ENCODE measurements at places on chromosomes 2 and 18.

DNA sequence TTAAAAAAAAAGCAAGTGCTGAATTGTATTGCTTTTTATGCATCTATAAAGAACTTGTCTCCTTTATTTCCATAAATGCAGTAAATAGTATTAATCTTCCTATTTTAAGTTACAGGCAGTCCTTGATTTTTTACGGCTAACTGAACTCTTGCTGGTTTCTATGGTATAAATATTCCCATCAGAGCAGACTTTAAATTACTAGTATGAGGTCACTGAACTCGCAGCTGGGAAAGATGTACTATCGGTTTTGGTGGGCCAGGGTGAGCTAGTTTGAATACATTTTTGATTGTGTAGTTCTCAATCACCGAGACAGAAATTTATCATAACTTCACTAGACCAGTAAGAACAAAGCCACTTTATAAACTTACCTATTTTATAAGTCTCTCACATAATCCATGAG, 20.9 kb upstream of the KDSR start:
- no peak for DNase-seq

DNA sequence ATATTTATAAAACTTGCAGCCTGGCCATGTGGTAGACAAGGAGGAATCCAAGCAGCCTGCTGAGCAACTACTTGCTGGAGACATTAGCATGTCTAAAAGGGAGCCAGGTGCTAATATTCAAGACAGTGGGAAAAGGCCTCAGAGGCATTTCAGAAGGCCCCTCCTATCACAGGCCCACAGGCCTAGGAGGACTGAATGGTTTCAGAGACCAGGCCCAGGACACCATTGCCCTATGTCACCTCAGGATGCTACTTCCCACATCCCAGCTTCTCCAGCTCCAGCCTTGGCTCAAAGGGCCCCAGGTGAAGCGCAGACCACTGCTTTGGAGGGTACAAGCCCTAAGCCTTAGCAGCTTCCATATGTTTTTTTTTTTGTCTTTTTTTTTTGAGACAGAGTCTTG, 39.0 kb downstream of the TPRKB start:
- no peak for DNase-seq

DNA sequence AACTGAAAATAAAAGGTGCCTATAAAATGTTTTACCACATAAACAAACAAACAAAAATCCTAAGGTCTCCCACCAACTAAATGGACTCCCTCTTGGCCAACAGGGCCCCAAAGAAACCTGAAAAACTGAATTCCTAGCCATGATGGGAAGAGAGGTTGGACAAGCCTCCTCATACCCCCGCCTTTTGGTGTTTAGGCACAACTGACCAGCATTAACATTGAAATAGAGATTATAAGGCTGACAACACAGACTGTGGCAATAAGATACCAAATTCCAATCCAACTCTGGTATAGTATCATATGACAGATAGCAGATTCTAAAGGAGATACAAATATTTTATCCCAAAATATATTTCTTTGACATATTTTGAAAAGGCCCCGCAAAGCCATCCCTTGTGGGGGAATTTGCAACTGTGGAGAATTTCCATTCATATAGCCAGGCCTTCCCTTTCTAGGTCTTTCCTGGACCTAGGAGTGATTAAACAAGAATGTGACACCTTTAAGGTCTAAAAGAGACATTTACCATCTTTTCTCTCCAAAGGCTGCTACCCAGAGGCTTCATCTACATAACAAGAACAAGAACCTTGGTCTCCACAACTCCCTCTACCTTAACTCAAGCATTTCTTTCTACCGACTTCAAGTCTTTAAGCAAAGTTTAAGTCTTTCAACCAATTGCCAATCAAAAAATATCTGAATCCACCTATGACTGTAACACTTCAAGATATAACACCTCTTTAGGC, 80.0 kb downstream of the CHN1 start:
- DNase-seq, result no peak

DNA sequence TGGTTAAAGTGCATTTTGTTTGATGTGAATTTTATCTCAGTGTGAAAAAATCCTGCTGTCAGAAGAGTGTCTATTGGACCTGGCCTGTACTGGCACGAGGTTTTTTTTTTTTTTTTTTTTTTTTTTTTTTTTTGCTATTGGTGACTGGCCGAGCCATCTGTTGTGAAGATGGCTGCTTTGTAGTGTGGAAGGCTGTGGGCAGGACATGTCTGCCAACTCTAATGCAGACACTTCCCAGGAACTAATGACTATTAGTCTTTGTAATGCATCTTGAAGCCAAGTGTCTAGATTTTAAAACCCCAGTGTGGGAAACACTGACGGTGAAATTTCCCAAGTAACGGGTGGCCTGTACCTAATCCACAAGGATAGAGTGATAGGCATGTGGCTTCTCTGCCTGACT, 34.3 kb downstream of the ZAP70 start:
- DNase-seq, result no peak

GRCh38 chr2:191204433-191204832, 40.8 kb upstream of the MYO1B start:
- DNase-seq, result no peak

- no peak for DNase-seq
Measured at GRCh38 chr18:24127735-24128134, 11.1 kb upstream of the CABYR start.

GRCh38 chr2:216436383-216436782, 24.1 kb downstream of the SMARCAL1 start:
- no peak for DNase-seq

DNA sequence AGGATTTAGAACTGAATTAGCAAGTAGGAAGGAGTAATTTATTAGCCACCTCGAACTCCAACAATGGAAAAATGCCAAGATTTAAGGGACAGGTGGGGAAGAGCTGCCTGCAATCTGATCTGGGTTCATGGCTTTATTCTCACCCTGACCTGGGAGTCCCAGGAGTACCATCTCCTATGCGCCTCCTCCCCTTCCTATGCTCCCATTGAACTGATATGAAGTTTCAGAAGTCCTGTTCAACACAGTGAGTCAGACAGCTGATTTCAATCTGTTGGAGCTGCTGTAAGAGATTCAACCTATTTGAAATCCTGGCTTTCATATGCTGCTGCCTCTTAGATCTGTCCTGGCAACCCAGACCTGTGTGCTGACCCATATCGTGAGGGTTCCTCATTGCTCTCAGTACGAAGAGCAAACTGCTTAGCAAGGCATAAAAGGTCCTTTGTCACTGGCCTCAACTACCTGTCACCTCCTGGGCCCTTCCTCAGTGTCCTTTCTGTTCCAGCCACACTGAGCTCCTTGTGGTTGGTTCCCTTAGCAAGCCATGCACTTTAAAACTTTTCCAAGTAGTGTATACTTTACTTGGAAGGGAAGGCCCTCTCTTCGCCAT, 15.9 kb upstream of the CD28 start:
- DNase-seq, result no peak

DNA sequence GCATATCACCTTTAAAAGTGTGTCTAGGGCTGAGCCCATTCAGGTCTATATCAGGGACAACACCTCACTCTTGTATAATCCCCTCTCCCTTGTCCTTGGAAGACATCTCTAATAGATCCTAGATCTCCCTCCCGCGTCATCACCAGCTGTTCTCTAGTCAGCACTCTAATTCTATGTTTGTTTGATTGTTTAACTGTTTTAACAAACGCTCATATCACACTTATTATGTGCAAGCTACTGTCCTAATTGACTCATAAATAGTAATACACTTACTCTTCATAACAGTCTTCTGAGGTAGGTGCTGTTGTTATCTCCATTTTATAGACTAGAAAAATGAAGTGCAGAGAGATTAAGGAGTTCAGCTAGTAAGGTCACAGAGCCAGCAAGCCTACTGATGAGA, 1.6 kb upstream of the ERMN start:
- DNase-seq, result no peak

DNA sequence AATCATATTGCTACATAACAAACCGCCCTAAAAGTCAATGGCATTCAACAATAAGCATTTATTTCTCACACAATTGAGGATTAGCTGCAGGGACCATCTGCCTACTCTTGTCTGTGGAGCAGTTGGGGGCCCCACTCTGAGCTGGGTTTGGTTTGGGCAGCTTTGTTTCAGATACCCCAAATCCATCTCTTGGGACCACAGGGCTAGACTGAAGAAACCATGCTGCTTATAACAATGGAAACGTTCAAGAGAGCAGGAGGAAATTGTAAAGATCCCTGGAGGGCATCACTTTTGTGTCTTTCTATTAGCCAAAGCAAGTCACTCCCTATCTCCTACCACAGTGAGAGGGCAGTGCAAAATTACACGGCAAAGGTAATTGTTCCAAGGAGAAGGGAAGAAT, 146.5 kb upstream of the MGAT5 start:
- DNase-seq, result no peak

GRCh38 chr2:108701208-108701607, 18.1 kb upstream of the RANBP2 start:
- DNase-seq, result no peak

- no peak for DNase-seq
Measured at GRCh38 chr2:129904532-129905446, 74.7 kb upstream of the RAB6C start.

DNA sequence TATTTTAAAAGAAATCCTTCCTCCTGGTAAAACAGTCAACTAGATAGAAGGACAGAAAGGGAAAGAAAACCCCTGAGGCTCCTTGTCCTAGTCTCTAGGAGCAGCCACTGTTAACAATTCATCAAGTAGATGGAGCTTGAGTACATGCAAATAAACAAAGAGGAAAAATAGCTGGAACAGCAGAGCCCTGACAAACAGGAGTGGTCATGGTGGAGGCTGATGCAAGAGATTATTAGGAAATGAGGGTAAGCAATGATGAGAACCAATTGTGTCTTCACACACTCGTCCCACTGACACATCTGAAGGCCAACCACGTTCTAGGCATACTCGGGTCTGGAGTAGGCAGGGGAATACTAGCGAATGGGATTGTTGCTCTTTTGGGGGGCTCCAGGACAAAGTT, 9.2 kb downstream of the DLGAP1 start:
- DNase-seq, result no peak

DNA sequence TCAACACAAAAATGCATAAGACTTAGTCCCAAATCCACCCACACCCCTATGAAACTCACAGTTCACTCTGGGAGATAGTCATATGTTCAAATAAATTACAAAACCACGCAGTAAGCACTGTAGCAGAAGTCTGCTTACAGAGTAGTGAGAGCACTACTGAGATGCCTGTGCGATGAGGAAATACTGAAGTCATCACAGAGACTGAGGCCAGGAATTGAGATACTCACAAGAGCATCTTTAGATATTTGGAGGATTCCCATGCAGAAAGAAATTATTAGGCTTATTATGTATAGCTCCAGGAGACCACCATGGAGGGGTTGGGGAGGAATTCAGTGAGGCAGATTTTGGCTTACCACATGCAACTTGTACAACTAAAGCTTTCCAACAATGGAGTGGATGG, 82.3 kb downstream of the ANTXR1 start:
- no peak for DNase-seq

GRCh38 chr2:28580078-28580477, 84.2 kb downstream of the PLB1 start:
- no peak for DNase-seq

- no peak for DNase-seq
Measured at GRCh38 chr2:230627806-230628724, 84.6 kb upstream of the CAB39 start.

DNA sequence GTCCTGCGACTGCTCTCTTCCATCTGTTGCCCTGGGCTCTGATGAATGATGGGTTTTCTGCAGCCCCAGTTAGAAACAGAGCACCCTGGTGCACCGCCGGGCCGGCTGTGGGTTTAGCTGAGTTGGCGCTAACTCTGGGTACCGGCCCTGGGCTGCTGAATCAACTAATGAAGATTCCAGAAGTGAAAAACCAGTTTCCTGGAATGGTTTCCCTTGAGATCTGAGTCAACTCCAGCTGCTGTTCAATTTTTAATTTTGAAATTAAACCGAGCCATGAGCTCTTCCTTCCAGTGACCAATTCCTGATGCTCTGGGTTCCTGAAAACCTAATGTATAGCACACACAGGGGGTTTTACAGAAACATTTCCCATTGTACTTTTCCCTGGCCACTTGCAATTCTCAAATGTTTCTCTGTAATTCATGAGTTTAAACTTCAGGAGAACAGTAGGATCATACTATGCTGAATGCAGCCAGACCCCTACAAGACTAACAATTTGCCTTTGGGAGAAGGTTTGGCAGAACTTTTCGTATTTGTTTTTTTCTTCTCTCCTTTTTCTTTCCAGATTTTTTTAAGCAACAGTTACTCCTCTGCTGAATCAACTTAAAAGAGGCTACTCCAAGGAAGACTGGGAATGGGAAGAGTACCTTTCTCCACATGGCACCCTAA, 5.5 kb downstream of the COL6A3 start:
- DNase-seq, result no peak

DNA sequence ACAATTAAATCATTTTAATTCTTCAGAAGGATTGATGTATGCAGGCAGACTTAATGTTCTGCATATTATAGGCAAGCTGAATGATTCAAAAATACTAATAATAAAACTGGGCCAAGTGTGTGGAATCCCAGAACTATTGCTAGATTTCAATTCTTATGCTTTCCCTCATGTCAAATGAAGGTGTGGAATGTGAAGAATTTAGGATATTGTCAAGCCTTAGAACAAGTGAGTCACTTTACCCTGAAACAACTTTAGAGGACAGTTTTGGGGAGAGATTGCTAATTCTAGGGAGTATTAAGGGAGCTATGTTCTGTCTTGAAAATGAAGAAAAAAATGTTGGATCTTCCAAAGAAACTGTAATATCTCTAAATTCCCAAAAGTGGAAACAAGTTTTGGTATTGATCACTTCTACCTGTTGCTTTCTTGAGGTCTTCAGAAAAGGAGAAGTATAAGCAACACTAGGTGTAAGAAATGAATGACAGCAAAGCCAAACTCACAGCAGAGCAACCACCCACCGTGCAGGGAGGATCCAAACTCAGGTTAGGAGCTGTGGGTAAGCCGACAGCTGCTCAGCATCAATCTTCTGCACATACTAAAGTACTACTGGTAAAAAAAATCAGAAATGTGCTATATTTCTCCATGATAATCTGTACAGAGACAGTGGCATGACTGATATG, 818.1 kb downstream of the SLC4A3 start:
- no peak for DNase-seq

DNA sequence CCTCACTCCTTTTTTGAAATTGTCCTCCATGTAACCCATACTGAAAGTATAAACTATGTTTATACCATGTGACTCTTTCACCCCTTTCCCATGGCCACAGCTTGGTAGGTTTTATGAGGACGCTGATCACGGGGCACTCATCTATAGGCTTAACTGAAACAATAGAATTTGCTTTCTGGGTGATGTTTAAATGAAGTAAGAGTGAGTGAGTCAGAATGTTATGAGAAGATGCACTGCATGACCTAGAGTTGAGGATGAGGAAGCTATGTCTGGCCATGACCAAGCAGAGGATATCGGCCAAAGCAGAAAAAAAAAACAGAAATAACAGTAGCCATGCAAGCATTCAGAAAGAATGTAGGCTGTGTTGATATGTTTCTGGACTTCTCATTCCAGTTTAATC, 34.9 kb downstream of the SCN1A start:
- no peak for DNase-seq

DNA sequence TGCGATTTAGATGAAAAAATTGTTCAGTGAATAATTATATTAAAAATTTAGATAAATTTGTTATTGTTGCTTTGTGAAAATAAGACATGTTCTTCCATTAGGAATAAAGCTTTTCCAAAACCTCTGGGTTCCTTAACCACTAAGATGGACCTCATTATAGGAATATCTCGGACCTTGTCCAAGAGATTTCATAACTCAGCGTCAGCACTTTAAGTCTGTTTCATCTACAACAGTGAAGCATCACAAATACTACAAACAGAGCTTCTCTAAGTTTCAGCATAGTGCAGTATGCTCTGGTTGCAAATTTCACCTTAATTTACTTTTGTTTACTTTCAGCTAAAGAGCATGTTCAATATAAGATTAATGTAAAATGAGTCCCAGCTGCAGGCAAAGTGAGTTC, 150.3 kb downstream of the UBE2E3 start:
- no peak for DNase-seq

GRCh38 chr18:7871560-7872456, 304.7 kb downstream of the PTPRM start:
- DNase-seq, result no peak

Measured in activated CD4-positive, alpha-beta T cell treated with anti-CD3 and anti-CD28 coated beads, Interleukin-2, amount 50 U/mL, for 48 hours (primary cell).